ENCODE measurements at places on chromosomes 3 and 15.

- DNase-seq: no peak
Observed at GRCh38 chr3:130558366-130558765, 41.4 kb downstream of the COL6A6 start.

GRCh38 chr15:39934397-39935071 lies 619 bp downstream of the EIF2AK4 start:
- DNase-seq: peak; percentile 5

- no peak for DNase-seq
Observed at GRCh38 chr3:150248116-150248887, 159.8 kb upstream of the TSC22D2 start.

DNA sequence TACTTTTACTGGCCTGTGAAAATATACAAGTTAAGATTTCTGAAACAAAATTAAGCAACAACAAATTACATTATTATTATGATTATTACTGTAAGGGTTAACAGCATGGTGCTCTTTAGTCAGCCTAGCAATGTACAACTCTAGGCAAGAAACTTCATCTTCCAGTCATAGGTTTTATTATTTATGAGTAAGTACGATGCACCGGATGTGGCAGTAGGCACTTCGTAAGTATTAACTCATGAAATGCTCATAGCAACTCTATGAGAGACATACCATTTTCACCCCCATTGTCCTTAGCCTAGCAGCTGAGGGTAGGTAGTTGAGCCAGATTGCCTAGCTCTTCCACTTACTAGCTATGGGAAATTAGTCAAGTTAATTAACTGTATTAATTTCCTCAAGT lies 68.0 kb upstream of the PTPRG start:
- DNase-seq: no peak

DNA sequence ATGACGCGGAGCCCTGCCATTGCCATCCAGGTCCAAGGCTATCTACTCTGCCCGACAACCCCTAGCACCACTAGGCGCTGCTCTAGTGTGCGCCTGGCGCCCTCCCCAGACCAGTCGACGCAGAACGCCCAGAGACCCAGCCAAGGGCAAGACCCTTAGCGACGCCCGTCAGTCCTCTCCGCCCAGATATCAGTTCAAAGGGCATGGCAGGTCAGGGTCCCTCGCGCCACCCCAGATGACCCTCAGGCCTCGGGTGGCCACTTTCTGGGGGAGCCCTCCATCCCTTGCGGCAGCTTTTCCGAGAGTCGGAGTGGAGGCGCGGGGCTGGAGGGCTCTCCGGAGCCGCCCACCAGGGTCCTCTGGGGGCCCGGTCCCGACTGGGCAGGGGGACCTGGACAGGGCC lies 371 bp upstream of the CLSTN2 start:
- peak; percentile 73 for DNase-seq

DNA sequence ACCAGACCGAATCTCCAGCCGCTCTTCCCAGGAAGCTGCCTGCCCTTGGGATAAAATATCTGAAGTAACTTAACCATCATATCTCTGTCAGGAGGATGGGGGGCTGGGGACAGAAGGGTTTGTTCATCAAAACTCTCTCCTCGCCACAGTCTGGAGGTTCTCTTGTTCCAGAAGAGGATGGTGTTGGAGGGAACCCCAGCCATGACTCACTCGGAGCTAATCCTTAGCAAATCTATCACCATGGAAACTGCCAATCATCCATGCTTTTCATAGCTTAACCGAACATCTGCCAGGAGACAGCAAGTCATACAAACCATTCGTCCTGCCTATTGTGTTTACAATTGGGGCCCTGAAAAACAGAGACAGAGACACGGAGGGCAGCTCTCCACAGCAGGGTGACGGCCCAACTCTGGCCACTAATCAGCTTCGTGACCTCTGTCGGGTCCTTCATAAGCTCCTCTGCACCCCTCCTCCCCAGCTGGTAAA lies 73.8 kb upstream of the HEG1 start:
- DNase-seq: no peak

DNA sequence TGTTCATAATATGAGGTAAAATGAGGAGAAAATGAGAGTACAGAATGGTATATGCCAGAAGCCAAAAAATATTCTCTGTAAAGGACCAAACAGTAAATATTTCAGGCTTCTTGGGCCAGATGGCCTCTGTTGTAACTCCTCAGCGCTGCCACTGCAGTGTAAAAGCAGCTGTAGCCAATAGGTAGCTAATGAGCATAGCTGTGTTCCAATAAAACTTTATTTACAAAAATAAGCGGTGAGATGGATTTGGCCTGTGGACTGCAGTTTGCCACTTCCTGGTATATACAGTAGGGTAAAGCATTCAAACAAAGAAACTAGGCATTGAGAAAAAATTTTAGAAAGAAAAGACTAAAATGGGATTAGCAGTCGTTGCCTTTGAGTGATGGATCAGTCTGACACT lies 51.5 kb downstream of the BFSP2 start:
- no peak for DNase-seq

GRCh38 chr3:35679409-35680080 lies 40.2 kb downstream of the ARPP21 start:
- no peak for DNase-seq

- DNase-seq: peak; percentile 36
Observed at GRCh38 chr3:120284747-120285507, at the start of gene GPR156. GPR156 (minus strand) TSS chr3:120285222; CDS start chr3:120244098, 41,124 bp downstream.

DNA sequence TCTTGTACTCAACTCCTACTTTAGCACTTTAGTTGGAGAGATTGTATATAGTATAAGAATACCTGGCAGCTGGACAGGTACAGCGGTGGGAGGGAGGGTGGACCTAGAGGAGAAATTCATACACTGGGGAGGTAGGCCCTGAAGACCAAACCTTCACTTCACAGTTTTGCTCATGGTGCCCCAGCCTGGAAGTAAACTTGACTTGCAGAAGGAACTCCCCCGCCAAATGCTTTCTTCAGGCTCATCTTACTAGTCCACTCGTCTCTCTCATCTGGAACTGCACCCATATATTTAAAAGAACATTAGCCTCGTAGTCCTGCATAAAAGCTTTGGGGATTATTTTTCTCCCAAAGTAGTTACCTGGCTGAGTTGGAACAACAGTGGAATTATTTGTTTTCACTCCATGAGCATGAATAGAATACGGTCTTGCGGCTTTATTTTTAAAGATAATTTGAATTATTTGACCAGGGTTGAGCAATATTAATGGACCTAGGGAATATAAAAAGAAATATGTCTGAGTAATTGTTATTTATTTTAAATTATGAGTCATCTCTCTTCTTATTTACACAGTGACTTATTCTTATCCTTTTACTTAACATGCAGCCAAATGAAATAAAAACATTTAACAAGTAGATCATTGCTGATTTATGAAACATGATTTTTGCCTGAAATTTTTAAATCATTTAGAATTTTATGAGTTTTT lies 25.5 kb upstream of the CP start:
- no peak for DNase-seq

DNA sequence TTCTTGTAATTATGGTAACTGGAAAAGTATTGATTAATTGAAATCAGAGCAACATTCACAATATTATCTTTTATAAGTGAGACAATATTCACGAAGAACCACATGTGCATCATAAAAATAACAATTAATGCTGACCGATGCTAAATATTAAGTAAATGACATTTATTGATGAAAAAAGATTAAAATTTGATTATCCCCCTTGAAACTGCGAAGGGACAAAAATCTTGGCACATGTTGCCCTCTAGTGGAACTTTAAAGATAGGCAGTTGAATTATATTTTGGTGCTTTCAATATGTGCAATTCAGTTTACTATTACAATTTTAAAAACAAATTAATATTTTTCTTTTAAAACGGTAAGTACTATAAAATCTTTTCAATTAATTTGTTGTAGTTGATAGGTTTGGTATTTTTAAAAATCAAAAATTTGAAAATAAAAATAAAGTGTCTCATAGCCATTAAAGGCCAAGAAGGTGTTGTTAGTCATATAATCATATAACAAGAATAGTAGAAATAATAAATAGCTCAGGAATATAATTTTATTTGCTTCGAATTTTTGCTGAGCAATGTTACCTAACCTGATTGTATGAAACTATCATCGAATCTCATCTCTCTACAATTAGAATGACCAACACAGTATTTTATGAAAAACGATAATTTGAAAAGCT lies 270.2 kb downstream of the ROBO1 start:
- no peak for DNase-seq

DNA sequence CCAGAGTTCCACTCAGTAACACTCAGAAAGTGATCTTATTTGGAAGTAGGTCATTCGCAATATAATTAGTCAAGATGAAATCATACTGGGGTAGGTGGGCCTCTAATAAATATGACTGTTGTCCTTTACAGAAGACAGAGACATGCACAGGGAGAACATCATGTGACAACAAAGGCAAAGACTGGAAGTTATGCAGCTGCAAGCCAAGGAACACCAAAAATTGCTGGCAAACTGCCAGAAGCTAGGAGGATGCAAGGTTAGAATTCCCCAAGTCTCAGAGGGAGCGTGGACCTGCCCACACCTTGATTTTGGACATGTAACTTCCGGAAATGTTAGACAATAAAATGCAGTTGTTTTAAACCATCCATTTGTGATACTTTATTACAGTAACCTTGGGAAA lies 471.5 kb upstream of the AGTR1 start:
- no peak for DNase-seq
